ENCODE measurements at places on chromosomes 6 and 20.

- DNase-seq: no peak
Observed at GRCh38 chr6:145349950-145350510, 385.3 kb downstream of the EPM2A start.

GRCh38 chr6:53896196-53896595 is 101.4 kb downstream of the LRRC1 start:
- DNase-seq: no peak

GRCh38 chr20:9809271-9809670 is 29.6 kb downstream of the PAK5 start:
- DNase-seq: no peak

DNA sequence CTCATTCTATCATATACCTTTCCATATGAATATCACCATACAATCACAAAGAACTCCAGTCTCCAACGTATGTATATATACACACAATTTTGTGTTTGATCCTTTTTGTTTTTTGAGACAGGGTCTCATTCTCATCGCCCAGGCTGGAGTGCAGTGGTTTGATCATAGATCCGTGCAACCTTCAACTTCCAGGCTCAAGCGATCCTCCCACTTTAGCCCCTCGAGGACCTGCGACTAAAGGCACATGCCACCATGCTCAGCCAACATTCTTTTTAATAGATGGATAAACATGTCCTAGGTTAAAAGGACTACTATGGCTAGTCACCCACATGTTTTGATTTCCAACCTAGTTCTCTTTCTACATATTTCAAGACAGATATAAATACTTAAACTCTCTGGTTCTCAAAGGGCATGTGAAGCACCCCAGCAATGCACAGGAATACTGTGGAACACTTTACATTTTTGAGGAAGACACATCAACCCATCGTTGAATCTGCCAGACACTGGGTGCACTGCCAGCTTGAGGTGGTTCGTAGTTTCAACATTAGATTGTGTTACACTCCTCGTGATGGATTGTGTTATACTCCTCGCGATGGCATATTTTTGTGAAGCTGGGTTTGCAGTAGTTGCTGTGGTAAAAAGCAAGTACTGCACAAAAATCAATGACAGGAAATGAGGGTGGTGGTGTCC is 40.4 kb downstream of the CSNK2A1 start:
- no peak for DNase-seq

DNA sequence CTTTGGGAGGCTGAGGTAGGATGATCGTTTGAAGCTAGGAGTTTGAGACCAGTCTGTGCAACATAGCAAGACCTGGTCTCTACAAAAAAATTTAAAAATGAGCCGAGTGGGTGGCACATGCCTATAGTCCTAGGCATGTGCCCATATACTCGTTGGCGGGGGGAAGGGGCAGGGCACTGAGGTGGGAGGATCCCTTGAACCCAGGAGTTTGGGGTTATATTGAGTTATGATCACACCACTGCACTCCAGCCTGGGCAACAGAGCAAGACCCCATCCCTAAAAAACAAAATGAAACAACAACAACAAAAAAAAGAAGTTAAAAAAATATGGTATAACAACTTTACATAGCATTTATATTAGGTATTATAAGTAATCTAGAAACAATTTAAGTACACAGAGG is 47.8 kb downstream of the LHFPL5 start:
- no peak for DNase-seq

GRCh38 chr6:101344885-101345284 is 48.6 kb upstream of the GRIK2 start:
- no peak for DNase-seq

- DNase-seq: no peak
Observed at GRCh38 chr6:34922177-34922663, 33.2 kb downstream of the ANKS1A start.

Data from H9 (cell line).